Renal cortex interstitium (tissue), 15 donors: ENCODE measurements at places on chromosomes 2 and 18. TPM values are rescaled to one million over a fixed set of nuclear protein-coding genes. Genes with fewer than 3 reads are reported as not detected.

DNA sequence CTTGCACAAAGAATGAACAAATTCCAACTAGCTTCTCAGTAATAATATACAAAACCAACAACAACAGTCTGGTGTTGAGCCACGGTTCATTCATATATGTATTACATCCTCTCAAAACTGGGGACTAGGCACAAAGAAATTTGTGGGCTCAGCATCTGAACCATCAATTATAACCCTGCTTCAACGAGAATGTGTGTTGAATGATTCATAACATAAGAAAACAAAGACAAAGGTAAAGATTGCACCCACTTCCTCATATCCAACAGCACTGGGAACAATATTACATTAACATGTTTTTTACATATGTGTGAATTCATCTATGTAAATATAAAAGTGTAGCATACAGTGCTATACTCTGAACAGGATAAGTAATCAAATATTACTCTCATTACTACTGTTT is 144.8 kb downstream of the CDH2 start:
- DNase-seq: no peak

GRCh38 chr18:53586923-53587322 is 637.5 kb downstream of the MBD2 start:
- no peak for DNase-seq

GRCh38 chr2:83251321-83251872 is 1207.7 kb downstream of the SUCLG1 start:
- no peak for DNase-seq

The DIPK1C gene
- 0.32 TPM for polyA plus RNA-seq

The TMEM169 gene
- 14.4 TPM for polyA plus RNA-seq
